ENCODE measurements at places on chromosomes 3 and 15.

DNA sequence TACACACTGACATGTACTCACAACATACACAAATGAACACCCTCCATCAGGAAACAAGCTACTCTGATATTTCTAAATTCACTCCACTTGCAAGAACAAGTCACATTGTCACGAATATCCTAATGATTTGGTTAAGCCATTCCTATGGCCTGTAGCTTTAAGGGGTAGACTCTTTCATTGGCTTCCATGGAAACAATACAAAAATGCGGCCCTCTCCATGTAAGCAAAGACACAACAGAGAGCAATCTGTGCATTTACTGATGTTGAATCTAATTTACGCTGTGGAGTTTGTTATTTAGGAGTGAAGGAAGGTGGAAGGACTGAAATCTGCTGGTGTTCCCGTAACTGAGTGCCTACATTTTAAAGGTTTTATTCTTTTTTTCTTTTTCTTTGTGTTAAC is 114.5 kb downstream of the FMN1 start:
- no peak for DNase-seq

GRCh38 chr3:152352554-152352953 is 83.8 kb downstream of the MBNL1 start:
- peak; percentile 62 for DNase-seq

DNA sequence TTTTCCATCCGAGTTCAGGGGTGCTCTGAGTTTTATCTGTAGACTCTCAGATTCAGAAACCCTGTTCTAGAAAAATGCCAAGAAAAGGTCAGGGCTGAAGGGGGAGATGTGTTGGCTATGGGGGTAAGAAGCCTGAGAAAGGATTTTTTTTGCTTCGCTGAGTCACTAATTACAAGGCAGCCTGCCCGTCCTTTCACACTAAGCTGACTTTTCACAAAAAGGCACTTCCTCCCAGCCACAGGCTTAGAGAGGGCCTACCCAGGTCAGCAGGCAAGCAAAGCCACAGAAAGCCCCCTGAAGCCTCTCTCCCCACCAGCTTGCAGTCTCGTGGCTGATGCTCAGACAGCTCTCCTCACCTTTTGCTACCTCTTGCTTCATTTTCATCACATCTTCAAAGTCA is 192.6 kb upstream of the PRICKLE2 start:
- DNase-seq: no peak

DNA sequence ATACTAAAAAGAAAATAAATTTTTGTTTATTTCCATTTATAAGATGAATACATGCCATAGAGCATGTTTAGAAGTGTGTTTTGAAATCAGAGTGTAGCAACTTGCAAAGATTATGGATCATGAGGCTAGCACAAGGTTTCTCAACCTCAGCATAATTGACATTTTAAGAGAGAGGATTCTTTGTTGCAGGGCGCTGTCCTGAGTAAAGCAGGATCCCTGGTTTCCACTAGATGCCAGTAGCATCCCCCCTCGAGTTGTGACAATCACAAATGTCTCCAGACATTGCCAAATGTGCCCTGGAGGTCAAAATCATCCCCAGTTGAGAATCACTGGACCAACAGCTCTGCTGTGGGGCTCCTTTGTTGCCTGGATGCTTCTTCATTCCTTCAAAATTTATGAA is 128.5 kb upstream of the RBMS3 start:
- no peak for DNase-seq

- no peak for DNase-seq
Observed at GRCh38 chr3:124700880-124701684, 29.2 kb upstream of the UMPS start.

- DNase-seq: no peak
Observed at GRCh38 chr3:120459196-120459595, 8.4 kb upstream of the FSTL1 start.

DNA sequence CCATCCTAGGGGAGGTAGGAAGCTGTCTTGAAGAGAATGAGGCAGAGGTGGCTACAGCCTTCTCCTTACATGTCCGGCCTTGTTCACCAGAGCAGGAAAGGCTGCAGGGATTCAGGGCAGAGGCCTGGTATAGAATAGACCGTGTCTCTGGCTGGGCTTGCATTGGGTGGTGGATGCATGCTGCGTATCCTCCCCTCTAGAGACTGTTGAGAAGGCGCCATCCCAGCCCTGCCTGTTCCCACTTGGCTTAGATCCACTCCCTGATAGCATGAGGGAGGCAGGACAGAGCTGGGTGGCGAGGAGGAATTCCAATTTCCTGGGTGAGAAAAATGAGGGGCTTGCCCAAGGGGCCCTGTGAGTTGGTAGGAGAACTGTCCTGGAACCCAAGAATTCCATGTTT is 57.5 kb downstream of the CORO2B start:
- no peak for DNase-seq
